ENCODE measurements at places on chromosomes 7 and 10. TPM values are rescaled to one million over a fixed set of nuclear protein-coding genes. Genes with fewer than 3 reads are reported as not detected.

Gene CPA2
- total RNA-seq: 0.29 TPM

Gene ABCA13
- total RNA-seq: 0.11 TPM

Gene TRIM50
- total RNA-seq: not detected

Gene SLC29A4
- 12.4 TPM for total RNA-seq

Gene SFTPA2
- total RNA-seq: not detected

Gene RBP3
- not detected for total RNA-seq

Gene GPR37
- 1.6 TPM for total RNA-seq

Gene CRPPA
- total RNA-seq: 1.9 TPM

DNA sequence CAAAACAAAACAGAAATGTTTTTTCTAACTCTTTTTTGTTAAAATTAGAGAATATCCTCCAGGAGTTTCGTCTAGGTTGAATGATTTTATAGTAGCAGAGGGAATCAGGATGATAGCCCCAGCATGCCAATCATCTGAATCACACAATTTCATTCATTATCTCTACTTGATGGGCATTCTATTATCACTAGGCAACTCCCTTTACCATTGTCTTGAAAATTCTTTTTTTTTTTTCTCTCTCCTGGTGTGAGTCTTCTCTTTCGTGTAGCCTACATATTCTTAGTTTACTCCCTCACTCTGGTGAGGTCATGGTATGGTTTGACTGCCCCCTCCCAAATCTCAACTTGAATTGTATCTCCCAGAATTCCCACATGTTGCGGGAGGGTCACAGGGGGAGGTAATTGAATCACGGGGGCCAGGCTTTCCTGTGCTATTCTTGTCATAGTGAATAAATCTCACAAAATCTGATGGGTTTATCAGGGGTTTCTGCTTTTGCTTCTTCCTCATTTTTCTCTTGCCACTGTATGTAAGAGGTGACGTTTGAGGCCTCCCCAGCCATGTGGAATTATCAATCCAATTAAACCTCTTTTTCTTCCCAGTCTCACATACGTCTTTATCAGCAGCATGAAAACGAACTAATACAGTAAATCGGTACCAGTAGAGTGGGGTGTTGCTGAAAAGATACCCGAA, 105.0 kb downstream of the OTUD1 start:
- DNase-seq: no peak

DNA sequence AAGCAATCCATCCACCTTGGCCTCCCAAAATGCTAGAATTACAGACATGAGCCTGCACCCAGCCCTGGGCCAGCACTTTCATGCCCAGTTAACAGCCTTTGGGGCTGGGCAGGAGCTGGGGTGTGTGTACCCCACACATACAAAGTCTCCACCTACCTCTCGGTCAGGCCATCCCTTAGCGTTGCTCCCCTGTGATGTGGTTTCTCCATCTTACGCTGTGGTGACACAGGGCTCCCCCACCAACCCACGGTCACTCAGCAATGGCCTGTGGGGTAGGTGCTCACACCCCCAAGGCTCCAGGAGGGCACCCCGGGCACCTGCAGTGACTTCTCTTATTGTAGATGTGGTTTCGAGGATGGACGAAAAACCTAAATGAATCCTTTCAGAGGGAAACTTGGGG, 58.8 kb downstream of the ASB13 start:
- DNase-seq: no peak

GRCh38 chr7:131950758-131951157, 394.3 kb upstream of the PODXL start:
- DNase-seq: no peak

GRCh38 chr10:30747633-30748032, 118.1 kb upstream of the LYZL2 start:
- DNase-seq: no peak

- DNase-seq: no peak
Measured at GRCh38 chr10:27143686-27144085, 10.5 kb downstream of the YME1L1 start.

DNA sequence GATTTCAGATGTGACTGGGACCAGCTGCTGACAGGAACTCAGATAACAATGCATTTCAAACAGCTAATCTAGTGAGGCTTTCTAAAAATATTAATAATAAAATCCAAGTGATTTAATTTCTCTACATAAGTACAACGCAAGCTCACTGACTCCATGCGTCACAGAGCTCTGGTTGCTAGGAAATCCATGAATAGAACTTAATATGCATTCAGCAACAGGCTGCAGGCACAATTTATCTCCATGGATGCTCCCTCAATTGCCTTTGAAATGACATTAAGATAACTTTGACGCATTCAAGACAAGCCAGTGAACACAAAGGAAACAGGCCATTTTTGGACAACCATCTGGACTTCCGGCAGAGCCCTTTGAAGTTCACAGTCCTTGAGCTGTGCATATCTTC, 118.7 kb upstream of the COL1A2 start:
- DNase-seq: no peak

GRCh38 chr7:140673774-140674155, 1.0 kb downstream of the ADCK2 start:
- DNase-seq: no peak

- no peak for DNase-seq
Measured at GRCh38 chr7:50497968-50498367, 47.8 kb upstream of the FIGNL1 start.

GRCh38 chr10:15265056-15265455, 96.6 kb upstream of the NMT2 start:
- DNase-seq: no peak

DNA sequence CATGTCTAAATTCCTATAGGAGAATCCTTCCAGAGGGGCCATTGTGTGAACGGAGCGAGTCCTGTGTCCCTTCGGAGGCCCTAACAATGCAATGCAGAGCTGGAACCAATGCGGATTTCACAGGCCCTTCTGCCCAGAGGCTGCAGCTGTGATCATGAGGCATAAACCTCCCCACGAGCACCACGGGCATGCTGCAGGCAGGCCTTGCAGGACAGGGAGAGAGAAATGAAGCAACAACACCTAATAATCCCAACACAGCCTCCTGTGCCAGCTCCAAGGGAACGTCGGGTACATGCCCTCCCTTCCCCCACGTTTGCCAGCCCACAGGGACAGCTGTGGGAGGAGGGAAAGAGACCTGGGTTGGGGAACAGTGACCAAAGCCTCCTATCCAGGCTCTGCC, 74.4 kb downstream of the TNS3 start:
- DNase-seq: no peak

GRCh38 chr7:108224387-108224786, 94.2 kb upstream of the LAMB4 start:
- DNase-seq: no peak

DNA sequence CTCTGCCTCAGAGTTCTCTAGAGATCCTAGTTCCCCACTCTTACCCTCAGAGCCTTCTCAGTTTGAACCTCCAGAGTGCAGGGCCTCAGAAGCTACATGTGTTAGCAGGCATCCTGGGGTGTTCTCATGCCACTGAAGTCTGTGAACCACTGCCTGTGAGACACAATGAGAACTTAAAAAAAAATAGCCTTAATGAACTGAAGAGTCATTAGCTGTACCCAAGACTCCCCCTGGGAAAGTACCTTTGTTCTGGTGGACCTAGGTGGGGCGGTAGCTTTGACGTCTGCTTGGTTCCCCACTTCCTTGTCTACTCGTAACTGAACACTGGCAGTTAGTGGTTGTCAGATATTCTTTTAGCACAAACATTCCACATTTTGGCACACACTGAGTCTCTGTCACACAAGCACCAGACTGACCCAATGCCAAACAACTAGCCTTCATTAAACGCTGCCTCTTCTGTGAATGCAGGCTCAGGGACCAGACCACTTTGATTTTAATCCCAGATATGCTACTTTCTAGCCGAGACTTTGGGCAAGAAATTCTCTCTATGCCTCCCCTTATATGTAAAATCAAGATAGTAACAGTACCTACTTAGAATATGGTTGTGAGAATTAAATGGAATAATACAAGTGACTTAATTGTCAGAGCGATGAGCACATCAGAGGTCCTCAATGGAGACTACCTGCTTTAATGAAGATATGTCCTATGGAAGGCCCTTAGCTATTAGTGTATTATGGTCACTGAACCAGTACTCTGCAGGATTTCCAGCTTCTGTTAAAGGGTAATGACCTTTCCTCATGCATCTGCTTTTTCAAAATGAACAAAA, 75.3 kb upstream of the CC2D2B start:
- no peak for DNase-seq

- DNase-seq: no peak
Measured at GRCh38 chr10:50512743-50513416, 110.9 kb downstream of the SGMS1 start.

DNA sequence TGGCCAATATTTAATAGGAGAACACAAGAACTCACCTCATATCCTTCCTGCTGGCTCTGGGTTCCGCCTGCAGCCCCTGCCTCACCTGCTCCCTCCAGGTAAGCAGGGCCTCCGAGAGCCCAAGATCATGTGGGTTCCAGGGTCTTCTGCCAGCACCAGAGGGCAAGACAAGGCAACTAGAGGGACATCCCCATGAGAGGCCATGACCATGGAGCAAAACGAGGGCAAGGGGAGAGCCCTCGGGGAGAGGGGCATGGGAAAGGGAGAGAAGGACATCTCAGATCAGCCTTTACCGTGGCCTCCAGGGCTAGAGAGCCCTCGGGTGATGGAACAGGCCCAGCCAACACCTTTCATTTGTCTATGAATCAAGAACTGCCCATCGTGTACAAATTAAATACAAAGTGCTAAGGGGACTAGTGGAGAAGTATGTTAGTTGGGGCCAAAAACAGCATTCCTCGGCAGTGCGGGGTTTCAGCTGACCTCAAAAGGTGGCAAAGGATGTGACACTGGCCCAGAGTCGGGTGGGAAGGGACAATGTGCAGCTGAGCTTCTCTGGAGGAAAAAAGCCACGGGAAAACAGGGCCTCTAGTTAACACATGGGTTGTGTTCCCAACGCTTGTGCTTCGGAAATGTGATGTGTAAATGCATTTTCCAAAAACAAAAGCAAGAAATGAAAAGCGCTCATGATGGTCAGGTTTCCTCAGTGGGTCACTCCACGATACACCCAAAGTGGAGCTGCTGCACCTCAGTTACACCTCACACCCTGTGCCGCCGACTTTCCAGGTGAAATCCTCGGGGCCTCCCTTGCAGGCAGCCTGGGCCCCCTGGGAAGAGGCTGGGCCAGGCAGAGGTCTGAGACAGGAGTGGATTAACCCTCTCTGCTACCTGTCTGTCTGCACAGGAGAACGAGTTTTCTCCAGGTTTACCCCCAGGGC, 2.0 kb downstream of the AOC1 start:
- peak; percentile 15 for DNase-seq

DNA sequence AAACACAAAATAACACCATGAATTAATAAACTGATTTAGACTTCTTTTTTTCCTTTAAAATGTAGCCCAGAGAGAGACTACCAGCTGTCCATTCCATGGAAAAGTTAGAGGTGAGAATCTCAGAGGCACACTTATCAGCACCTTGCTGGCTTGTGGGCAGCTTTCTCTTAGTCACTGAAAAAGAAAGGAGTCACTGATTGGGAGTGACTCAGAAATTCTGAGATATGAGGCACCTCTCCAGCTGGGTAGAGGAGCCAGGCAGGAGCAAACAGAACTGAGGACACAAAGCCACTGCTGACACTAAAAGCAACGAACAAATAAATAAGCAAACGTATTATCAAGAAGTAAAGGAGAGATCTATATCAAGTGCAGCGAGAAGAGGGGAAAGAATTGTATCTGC, 310.6 kb downstream of the PARD3 start:
- no peak for DNase-seq

DNA sequence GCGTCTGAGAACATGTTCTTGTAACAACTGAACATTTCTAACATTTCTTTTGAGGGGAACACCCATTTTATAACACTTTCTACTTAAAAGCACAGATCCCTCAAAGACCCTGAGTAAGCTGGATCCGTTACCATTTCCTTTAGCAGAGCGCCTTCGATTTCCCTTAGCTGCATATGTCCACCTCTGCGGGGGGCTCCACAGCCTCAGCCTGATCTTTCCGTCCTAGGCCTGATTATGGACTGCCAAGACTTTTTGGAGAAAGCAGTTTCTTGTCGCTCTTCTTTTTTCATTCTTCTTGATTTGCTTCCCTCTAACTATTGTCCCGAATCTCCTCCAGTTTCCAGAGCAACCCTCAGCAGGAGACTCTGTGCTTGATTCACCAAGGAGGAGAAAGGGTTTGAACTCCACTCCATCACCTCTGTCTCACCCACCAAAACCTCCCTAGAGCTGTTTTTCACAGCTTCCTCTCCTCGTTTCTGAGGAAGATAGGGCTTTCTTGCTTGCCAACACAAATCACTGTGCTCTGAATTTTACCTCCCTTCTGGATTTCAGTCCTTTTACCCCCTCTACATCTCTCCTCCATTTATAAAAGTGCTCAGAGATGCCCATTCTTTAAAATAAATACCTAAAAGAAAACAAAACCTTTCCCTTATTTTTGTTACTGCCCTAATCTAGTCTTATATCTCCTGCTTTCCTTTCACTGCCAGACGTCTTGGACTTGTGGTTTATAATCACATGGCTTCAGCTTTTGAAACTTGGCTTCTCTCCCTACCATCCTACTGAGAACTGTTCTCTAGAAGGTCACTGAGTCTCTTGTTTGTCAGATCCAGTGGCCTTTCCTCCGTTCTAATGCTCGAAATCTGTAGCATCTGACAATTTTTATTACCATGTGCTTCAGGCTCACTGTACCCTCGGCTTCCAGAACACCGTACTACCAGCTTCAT, 30.5 kb upstream of the ZRANB1 start:
- no peak for DNase-seq

- no peak for DNase-seq
Measured at GRCh38 chr10:11164551-11164802, 146.8 kb downstream of the CELF2 start.

DNA sequence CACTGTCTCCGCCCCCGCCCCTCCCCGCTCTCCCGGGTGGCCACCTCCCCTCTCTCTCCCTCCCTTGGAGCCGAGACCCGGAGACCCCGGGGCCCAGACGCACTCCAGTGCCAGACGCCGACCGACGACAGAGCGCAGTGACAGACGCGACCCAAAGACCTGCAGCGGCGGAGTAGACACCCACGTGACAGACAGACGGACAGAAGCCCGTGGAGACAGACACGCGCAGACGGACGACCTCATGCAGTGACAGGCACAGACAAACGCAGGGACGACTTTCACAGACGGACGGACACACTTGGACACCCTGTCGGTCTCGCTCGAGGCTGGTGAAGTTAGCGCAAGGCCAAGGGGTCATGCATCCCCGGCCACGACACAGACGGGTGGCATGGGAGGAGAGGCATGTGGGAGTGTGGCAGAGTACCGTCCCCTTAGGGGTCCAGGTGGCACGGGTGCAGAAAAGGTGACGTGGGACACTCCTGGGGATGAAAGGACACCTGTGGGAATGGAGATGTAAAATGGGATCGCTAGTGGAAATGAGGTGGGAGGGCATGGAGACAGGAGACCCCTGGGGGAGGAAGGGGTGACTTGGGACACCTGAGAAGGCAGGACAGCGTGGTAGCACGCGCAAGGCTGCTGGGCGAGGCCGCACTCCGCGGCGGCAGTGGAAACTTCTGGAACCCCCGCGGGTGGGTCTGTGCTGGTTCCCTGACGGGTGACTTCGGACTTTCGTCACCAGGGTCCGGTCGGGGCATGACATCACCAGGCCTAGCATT, 456 bp upstream of the ACHE start:
- peak; percentile 73 for DNase-seq
